ENCODE measurements at places on chromosomes 7 and 10.

DNA sequence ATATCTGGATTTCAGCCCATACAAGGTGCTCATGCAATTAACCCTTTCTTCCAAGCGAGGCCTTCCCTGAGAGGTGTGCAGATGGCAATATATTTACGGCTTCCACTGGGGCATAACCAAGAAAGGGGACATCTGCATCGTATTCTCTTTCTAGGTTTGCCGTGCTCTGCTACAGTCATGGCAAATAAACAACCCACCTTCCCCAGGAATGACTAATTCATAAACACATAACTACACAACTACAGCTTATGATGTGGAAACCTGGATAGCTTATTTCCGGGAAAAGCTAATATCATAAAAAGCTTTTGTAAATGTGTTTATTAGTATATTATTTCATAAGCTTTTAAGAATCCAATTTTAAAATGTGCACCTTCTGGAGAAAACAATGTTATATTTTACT is 120.0 kb downstream of the CAMK1D start:
- no peak for DNase-seq

DNA sequence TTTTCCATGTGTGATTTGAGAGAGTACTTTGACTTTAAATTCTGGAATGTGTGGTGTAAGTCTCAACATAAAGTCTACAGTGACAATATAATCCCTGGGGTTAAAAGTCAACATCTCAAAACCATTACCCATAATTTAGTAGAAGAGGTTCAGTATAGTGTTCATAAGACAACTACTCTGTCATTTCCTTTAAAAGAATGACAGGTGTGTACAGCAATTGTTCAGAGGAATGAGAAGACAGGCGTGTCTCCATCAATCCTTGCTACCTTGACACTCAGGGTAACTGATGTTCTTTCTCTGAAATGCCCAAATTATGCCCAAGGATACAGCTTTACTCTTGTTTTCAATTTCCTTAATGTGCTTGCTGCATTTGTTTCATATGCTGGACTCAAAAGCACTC is 256.4 kb downstream of the DYNC1I1 start:
- DNase-seq: no peak

DNA sequence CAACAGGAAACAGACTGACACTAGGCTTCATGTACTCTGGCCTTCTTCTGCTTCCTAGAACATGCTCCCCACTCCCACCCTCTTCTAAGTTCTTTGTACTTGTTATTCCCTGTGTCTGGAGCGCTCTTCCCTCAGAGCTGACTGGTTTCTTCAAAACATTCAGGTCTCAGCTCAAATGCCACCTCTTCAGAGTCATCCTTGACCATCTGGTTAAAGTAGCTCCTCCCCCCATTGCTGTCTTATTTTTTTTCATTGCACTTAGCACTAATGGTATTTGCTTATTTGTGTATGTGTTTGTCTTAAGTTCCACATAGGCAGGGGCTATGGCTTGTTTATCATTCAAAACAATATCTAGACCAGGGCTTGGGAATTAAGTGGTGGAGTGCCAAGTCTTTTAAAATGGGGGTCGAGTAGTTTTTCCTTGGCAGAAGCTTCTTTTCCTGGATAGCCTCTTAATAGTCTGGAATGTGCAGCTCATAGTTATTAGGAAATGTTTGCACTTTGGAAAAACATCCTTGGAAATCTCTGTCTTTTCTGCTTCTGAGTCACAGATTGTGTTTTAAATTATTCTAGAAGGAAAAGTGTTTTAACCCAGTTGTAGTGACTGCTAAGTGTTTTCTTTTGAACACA is 60.0 kb downstream of the RALA start:
- DNase-seq: no peak

- DNase-seq: peak; percentile 57
Observed at GRCh38 chr7:140062118-140062527, 628 bp downstream of the PARP12 start.

DNA sequence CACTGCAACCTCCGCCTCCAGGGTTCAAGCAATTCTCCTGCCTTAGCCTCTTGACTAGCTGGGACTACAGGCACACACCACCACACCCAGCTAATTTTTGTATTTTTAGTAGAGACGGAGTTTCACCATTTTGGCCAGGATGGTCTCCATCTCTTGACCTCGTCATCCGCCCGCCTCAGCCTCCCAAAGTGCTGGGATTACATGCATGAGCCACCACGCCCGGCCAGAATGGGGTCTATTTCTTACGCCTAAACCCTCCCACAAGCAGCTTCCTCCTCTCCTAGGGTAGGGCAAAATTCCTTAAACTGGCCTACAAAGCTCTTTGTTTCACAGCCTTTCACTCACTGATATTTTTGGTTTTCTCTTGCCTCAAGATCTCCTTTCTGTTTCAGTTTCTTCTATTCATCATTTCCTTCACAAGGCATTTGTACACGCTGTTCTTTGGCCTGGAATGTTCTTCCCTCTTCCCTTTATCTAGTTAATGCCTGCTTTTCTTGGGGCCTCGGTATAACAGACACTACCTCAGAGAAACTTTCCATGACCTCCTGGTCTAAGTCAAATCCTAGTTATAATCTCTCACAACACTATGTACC is 6.7 kb downstream of the CPEB3 start:
- no peak for DNase-seq

DNA sequence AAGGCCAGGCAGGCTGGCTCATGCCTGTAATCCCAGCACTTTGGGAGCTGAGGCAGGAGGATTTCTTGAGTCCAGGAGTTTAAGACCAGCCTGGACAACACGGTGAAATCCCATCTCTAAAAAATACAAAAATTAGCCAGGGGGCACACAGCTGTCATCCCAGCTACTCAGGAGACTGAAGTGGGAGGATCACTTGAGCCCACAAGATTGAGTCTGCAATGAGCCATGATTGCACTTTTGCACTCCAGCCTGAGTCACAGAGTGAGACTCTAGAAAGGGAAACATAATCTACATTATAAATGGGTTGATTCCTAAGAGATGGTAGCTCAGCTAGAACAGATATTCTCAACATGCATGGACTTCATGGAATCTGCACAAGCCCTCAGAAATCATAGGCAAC is 6.3 kb upstream of the LIPF start:
- DNase-seq: no peak

DNA sequence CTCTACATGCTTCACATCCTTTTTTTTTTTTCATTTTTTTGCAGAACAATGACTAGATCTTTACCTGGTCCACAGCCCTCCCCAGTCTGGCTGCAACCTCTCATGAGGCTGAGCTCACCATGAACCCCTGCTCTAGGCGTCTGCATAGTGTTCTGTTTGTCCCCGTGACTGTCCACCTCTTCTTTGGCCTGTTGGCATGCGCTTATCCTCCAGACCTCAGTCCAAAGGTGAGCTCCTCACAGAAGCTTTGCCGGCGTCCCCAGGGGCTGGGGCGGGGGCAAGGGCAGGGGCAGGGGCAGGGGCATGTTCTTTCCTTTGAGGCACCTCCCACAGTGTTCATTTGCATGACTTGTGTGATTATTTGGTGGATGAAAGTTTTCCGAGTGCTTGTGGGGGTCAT is 218.4 kb upstream of the ZNF32 start:
- no peak for DNase-seq

- no peak for DNase-seq
Observed at GRCh38 chr7:98228801-98229200, 17.6 kb downstream of the BHLHA15 start.

DNA sequence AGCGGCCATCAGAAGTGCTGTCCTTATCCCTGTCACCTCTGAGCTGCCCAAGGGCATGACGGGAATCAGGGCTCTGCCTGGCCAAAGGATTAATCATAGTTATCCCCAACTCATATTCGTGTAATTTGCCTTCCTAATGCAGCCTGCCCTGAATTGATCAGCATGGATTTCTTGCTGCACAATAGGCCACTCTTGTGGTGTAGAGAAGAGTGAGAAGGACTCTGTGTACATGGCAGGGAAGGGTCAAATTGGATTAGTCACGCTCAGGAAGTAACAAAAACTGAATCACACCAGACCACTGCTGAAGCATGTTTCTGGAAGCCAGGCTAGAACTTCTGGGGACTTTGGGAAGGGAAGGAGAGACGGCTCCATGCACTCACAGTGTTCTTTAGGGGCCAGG is 227.0 kb downstream of the BUB3 start:
- no peak for DNase-seq

DNA sequence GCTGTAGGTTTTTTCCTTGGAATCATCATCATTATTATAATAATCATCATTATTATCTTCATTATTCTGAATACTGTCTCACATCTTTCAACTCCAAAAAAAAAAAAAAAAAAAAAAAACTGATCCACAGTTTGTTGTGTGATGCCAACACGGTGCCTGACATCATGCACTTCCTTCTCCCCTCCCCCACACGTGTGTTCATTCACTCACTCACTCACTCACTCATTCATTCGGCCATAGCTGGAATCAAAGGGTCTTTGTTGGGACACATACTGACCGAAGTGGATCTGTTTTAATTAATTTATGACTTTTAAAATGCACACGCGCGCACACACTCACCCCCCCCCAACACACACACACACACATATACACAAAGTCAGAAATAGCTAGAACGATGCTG is 177.8 kb downstream of the PIP4K2A start:
- no peak for DNase-seq

DNA sequence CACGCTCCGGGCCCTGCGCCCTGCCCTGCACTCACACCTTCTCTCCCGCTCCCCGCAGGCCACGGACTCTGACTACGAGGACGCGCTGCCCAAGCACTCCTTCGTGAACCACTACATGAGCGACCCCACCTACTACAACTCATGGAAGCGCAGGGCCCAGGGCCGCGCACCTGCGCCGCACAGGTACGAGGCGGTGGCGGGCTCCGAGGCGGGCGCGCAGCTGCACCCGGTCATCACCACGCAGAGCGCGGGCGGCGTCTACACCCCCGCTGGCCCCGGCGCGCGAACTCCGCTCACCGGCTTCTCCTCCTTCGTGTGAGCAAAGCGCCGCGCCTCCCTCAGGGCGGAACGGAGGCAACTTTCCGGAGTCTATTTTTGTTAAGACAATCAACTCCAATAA is 417.0 kb upstream of the FOXK1 start:
- no peak for DNase-seq

- DNase-seq: no peak
Observed at GRCh38 chr7:101860316-101861217, 43.1 kb downstream of the CUX1 start.

GRCh38 chr7:104089061-104089460 is 99.6 kb upstream of the RELN start:
- DNase-seq: no peak

GRCh38 chr10:98260350-98260749 is 7.6 kb downstream of the LOXL4 start:
- no peak for DNase-seq

DNA sequence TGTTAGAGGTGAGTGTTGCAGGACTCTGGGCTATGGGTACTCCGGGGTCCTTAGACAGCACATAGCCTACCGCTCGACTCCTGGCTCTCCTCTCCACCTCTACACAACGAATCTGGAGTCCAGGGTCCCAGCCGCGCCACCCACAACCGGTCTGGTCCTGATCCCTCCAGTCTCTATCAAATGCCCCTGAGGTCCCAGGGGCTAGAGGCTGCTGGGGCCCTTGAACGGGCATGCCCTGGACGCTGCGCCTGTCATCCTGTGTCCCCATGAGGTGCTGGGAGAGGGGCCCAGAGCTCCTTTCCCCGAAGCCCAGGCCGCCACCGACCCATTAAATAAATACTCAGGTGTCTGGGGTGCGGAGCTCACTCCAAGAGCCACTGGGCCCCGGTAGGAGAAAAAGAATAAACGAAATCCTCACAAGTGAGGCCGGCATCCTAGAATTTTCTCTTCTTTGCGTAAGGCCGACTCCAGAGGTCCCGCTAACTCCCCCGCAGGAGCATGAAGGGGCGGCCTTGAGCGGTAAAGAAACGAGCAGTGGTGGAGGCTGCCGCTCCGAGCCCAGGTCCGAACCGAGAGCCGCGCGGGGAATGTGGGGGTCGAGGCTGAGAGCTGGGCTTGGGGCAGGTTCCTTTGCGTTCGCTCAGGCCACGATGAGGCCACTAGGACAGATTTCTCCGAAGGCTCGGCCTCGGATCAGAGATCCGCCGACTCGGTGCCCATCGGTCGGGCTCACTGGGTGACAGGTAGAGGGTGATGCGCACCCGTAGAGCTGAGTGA is 166.7 kb downstream of the NRF1 start:
- no peak for DNase-seq
